Skeletal muscle cell (primary cell): ENCODE measurements at places on chromosomes 13 and 19.

- DNase-seq = no peak
Observed at GRCh38 chr19:1655131-1655981, 2.9 kb upstream of the TCF3 start.

DNA sequence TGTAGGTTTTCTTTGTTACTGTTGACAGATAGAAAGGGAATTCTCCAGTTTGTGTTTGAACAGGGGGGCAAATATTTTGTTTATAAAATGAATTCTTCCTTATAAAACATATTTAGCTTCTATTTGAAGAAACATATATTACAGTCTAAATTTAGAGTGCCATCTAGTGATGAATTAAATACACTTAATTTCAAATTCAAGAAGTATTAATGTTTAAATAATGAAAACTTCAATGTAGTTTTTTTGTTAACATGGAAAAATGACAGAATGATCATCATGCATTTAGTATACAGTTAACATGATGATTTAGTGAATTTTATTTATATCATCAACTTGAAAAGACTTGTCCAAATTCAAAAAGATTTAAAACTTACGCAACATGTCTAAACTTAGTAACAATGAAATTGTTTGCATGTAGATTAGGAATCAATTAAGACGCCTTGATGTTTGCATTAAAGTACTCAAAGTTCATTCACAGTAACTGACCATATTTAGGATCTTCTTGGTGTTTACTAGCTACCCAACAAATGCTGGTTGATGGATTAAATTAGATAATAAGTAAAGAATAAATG, 765.9 kb upstream of the SLITRK1 start:
- DNase-seq = no peak

DNA sequence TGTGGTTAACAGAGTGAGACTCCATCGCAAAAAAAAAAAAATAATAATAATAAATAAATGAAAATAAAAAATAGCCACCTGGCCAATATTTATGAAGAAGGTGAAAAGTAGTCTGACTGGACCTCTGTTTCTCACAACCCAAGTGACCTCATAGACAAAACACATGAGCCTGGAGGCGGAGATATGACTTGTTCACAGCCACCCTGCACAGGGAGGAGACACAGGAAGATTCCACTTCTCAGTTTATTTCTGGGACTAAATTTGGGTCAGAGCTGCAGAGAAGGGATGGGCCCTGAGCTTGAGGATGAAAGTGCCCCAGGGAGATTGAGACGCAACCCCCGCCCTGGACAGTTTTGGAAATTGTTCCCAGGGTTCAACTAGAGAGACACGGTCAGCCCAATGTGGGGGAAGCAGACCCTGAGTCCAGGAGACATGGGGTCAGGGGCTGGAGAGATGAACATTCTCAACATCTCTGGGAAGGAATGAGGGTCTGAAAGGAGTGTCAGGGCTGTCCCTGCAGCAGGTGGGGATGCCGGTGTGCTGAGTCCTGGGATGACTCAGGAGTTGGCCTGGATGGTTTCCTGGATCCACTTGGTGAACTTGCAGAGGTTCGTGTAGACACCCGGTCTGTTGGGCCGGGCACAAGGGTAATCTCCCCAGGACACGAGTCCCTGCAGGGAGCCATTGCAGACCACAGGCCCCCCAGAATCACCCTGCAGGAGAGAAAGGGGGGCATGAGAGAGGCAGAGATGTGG, 9.6 kb downstream of the KLK5 start:
- no peak for DNase-seq

- DNase-seq = no peak
Observed at GRCh38 chr13:113607056-113607888, 22.7 kb downstream of the TFDP1 start.

- DNase-seq = no peak
Observed at GRCh38 chr19:39502640-39503417, 4.1 kb downstream of the DLL3 start.

GRCh38 chr13:36915896-36916640, 4.0 kb downstream of the SMAD9 start:
- no peak for DNase-seq

- DNase-seq = no peak
Observed at GRCh38 chr19:46118136-46118535, 6.4 kb downstream of the IGFL3 start.

- no peak for DNase-seq
Observed at GRCh38 chr13:110103534-110103933, 203.4 kb downstream of the COL4A1 start.

DNA sequence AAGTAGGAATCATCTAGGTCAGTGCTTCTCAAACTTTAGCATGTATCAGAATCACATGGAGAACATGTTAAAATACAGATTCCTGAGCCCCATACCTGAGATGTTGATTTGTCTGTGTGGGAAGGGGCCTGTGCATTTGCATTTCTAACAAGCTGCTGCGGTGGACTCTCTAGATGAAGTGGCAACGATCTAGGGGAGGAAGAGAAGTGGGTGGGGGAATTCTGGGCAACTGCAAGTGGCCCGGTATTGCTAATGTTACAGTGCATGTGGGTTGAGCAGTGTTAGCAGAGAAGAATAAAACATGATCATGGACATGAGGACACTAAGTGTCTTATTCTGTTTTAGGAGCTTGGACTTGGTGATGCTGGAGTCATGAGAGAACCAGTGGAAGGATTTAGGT, 329.0 kb downstream of the OLFM4 start:
- DNase-seq = no peak

DNA sequence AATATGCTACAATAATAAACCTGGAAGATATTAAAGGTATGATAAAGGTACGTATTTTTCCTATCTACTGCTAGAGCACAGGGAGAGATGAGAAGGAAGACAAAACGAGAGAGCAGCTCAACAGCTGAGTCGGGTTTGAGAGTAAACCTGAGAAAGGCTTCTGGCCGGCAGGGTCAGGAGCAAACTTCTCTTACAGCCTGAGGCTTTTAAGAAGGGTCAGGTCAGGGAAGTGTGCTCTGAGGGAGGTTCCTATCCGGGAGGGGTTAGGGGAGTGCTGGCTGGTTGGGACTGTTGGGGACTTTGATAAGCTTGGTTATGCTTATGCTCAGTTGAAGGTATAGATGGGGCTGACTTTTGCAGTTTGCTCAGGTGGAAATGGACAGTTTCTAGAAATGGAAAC, 77.7 kb upstream of the PRR20A start:
- DNase-seq = no peak

GRCh38 chr13:102470283-102470917, 68.6 kb upstream of the FGF14 start:
- DNase-seq = no peak

DNA sequence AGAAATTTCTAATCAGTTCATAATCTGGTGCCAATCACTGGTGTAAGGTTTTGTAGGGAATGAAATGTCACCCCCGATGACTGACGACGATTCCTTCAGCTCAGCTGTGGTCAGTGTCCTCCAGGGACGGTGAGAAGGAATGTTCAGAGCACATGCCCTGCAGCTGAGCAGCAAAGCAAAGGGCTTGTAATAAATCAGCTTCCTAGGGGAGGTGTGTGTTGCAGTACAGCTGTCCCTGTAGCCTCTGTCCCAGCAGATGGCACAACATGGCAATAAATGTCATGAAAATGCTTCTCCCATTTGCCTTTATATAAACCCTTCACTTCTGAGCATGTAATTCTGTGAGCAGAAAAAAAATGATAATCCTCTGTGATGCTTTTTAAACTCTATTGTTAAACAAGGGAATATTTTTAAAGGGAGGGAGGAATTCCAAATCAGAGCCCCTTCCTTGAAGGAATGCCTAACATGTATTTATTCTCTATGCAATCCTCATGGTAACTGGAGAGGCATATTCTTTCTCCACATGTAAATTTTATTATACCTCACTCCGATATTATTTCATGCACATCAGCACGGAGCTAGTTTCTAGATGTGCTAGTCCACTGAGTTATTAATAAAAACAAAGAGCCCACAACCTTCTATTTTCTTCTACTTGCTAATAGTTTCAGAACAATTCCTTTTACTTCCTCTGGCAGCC, 102.5 kb downstream of the FAM216B start:
- peak; percentile 70 for DNase-seq

DNA sequence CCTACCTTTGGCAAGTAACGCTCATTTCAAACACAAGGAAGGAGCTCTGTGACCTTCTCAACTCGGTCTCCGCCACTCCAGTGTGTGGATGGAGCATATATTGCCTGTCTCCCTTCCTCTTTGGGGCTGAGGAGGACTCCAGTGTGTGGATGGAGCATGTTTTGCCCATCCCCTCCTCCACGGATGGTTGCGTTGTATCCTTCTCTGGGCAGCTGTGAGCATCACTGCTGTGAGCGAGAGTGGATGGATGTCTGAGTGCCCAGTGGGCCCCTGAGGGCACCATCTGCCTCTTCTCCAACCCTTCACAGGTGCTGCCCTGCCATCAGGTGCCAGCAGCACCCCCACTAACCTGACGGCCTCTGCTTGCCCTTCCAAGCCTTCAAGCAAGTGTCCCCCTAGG, 186.2 kb downstream of the TEX29 start:
- no peak for DNase-seq

GRCh38 chr19:16381756-16382401, 57.3 kb downstream of the KLF2 start:
- peak; percentile 40 for DNase-seq

GRCh38 chr13:40409278-40409677, 257.2 kb downstream of the FOXO1 start:
- no peak for DNase-seq

- no peak for DNase-seq
Observed at GRCh38 chr19:38745316-38745715, 1.0 kb upstream of the CAPN12 start.

- no peak for DNase-seq
Observed at GRCh38 chr13:47801555-47801954, 199.5 kb downstream of the SUCLA2 start.

- no peak for DNase-seq
Observed at GRCh38 chr19:48970139-48970766, 5.1 kb downstream of the FTL start.

- no peak for DNase-seq
Observed at GRCh38 chr13:79807554-79807953, 326.6 kb downstream of the NDFIP2 start.

DNA sequence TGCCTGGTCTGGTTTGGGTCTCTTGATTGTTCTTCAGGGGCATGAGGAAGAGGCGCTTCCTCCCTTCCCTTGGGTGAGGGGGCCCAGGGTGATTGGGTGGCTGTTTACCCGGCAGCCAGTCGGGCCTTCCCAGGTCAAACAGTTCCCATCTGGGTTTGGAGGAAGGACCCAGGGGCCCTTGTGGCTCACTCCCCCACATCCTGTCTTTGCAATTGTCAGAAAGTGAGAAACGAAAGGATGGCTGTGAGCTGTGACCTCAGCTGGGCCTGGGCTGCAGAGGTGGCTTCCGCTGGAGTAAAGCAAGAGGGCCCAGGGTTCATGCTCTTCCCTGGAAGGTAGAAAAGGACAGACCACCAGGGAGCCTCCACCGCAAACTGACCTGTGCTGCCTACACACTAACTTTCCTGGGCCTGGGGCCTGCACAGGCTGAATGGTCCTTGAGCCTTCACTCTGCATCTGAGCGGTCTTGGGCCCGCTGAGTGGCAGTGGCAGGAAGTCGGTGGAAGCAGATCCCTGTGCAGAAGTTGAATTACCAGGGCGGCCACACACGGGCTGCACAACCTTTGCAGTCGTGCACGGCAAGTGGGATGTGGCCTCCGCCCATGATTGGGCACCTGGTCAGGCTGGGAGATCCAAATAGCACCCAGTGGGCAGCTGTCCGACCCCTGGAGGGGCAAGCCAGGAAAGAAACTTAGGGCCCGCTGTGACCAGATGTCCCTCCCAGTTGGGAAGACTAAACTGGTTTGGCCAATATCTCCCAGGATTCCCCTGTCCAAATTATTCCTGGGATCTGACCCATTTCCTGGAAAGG, 5.3 kb upstream of the CD79A start:
- DNase-seq = no peak

- DNase-seq = no peak
Observed at GRCh38 chr13:24748061-24748400, 15.9 kb upstream of the RNF17 start.

GRCh38 chr13:86731987-86732386, 932.8 kb upstream of the SLITRK6 start:
- DNase-seq = no peak

- DNase-seq = no peak
Observed at GRCh38 chr19:55095260-55096060, 19.8 kb downstream of the EPS8L1 start.

DNA sequence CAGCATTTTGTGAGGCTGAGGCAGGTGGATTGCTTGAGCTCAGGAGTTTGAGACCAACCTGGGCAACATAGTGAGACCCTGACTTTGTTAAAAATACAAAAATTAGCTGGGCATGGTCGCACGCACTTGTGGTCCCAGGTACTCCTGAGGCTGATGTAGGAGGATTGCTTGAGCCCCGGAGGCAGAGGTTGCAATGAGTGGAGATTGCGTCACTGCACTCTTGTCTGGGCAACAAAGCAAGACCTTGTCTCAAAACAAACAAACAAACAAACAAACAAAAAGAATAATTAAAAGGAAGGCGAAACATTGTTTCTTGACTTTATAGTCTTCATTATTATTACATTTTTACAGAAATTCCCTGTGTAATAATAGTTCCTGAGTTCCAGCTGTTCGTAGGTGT, 15.9 kb downstream of the BIVM start:
- no peak for DNase-seq

- no peak for DNase-seq
Observed at GRCh38 chr13:40145139-40145538, 489.7 kb downstream of the COG6 start.

GRCh38 chr13:107291875-107292274, 723.9 kb upstream of the ARGLU1 start:
- no peak for DNase-seq

DNA sequence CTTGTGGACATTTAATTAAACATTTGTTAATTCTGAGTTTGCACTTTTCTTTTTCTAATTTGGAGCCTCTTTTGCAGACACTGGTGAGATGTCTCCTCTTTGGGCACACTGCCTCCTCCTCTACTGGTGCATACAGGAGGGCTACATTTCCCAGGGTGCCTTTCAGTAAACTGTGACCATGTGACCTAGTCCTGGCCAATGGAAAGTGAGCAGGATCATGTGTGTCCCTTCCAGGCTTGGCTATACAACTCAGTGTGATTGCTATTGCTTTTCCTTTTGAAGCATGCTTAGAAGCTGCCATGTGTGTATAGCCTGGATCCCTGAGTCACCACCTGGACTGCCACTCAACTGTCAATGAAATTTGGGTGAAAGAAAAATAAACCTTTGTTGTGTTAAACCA, 4.5 kb downstream of the IZUMO2 start:
- DNase-seq = no peak
